ENCODE measurements at places on chromosomes 6 and 20.

- DNase-seq, result no peak
Observed at GRCh38 chr6:53624502-53624901, 41.1 kb downstream of the KLHL31 start.

DNA sequence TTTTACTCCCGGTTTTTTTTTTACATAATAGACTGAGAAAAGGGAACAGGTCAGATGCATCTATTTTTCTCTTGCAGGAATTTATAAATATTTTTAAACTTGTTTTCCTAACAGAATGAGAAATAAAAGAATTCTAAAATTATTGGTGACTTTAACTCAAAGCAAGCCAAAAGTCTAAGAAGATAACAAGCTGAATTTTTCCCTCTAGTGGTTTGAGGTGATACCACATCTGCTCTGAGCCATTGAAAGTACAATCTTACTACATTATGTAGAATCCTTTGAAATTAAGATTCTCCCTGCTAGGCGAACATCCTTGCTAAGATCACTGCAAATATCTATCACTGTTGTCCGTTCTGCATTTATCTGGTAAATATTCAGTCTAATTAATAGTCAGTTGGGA, 10.7 kb upstream of the STMND1 start:
- DNase-seq, result no peak

- no peak for DNase-seq
Observed at GRCh38 chr20:57786304-57786932, 76.6 kb upstream of the PMEPA1 start.

- no peak for DNase-seq
Observed at GRCh38 chr20:63328026-63328700, 33.0 kb downstream of the CHRNA4 start.

DNA sequence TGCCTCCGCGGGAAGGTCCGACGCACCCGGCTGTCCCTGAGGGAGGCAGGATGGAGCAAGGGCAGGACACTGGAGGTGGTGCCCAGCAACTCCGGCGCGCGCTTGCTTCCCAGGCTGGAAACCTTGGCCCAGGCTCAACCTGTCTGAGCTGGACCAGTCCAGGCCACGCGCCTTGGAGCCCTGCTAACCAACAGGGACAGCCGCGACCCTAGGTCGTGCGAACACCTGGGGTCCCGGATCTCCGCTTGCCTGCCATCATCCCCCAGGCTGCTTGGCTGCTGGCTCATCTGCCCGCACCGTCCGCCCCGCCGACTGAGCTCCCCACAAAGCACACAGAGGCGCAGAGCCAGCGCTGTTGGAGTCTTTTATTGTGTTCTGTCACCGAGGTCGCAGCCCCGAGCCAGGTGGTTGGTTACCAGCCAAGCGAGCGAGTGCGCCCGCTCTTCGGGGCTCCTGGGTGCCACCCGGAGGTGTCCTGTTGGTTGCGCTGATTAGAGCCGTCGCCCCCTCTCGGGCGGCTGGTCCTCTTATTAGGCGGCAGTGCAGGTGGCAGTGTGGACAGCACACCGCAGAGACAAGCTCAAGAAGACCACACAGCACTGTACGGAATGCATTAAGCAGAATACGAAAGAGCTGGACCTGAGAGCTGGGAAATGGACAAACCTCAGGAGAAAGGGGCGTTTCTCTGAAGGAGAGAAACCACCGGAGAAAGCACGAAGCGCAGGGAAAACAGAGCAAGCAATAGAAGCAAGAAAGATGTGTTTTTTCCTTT, 3.8 kb downstream of the COL12A1 start:
- no peak for DNase-seq

- no peak for DNase-seq
Observed at GRCh38 chr20:9506964-9507369, 7.4 kb upstream of the LAMP5 start.

DNA sequence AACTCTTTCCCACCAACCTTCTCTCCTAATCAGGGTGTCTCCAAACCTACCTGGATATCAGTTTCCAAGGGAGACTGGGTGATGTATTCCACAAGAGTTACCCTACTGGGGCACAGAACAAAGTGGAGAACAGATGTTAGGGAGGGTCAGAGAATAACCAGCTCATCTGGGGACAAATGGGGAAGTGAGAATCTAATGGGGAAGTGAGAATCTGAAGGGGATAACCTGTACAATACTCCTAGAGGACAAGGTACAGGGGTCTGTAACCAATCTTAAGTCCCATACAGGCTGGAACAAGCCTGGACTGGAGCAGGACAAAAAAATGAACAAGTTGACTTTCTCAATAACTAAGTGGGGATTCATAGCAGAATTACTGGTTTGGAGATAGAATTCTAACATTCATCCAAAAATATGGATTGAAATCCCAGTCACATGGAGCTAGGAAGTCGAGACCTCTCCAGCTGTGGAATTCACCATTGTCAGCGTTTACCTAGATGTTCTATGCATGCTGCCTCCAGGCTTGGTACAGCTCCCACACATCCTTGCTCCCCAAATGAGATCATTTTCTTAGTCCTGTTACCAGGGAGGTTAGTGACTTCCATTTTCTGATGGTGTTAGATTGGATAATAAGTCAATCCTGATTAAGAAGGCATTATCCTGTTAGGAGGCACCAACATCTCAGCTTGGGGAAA, 214.8 kb upstream of the MOCS1 start:
- DNase-seq, result no peak

DNA sequence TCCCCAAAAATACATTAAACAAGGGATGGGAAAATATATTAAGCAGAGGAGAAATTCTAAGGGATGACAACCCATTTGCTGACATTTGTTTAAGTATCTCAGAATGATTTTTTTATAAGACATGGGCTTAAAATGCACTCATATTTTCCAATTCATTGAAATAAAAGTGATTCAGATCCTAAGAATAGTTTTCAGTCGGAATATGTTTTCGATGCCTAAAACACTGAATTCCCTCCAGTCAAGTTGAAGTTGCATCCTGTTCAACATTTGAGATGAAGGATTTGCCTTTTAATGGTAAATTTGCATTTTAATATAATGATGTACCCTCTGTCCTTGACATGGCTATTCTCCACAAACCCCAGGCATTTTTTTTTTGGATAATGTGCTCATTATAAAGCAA, 79.3 kb downstream of the PTCHD4 start:
- DNase-seq, result no peak

DNA sequence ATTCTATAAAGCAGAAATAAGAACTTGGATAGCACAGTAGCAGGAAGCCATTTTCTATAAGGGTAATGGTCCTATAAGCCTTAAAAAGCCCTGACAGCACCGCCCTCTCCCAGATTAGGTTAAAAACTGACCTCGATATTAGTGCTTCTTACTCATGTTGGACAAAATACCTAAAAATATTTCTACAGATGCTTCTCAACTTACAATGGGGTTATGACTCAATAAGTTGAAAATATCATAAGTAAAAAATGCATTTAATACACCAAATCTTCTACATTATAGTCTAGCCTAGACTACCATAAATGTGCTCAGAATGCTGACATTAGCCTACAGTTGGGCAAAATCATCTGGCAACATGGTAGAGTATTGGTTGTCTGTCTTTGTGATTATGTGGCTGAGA, 70.3 kb downstream of the SESN1 start:
- DNase-seq, result no peak

DNA sequence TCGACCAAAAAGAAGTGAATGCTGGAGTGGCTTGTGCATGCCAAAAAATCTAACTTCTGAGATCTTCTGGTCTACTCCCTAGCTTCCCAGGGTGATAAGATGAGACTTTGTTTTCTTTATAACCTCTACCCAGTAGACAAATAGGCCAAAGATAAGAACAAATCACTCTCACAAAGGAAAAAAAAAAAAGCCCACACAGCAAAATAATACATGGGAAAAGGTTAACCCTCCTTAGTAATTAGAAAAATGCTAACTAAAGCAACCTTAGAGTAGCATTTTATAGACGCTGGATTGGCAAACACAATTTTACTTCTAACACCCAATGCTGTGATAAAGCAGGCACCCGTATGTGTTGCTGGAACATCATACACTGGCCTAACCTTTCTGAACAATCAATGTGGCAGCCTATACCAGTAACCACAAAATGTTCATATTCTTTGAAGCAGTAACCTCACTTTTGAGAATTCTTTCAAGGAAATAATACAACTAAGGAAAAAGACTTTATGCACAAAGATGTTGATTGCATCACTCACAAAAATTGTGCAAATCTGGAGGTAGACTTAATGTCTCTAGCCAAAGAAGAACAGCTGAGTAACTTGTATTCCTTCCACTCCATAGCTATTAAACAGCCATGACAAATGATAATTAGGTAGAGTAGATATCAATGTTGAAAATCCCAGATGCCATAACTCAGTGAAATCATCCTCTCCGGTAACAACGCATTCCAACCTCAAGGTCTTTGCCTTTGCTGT, 116.3 kb upstream of the QKI start:
- DNase-seq, result no peak

- no peak for DNase-seq
Observed at GRCh38 chr6:2596222-2596621, 154.5 kb downstream of the MYLK4 start.

DNA sequence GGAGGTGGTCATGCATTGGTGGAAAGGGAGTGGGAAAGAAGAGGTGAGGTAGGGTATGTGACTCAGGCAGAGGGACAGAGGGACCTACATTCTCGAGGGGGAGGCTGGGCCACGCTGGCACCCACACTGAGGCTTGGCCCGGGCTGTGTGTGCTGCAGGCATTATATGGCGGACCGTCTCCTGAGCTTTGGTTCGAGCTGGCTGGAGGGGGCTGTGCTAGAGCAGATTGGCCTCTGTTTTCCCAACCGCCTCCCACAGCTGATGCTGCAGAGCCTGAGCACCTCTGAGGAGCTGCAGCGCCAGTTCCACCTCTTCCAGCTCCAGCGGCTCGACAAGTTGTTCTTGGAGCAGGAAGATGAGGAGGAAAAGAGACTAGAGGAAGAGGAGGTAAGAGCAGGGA, 23.4 kb downstream of the DNPH1 start:
- DNase-seq, result no peak

- DNase-seq, result no peak
Observed at GRCh38 chr20:50226093-50226974, 35.7 kb downstream of the CEBPB start.

- DNase-seq, result no peak
Observed at GRCh38 chr6:56243518-56244070, 3.8 kb downstream of the COL21A1 start.

DNA sequence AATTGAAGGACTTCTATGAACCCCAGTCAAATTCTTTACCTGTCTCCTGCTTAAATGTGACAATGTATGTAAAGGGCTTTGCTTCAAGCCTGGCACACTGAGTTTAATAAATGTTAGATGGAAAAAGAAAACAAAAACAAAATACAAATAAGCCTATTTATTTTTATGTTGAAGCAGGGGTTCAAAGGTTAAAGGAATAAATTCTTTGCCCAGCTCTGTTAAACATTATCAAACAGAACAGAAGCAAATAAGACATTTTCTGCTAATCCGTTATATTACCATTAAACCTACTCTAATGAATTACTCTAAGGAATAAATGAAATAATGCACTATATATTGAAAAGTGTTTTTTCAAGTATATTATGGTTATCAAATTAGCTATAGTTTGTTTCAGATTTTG, 182.5 kb upstream of the CEP162 start:
- no peak for DNase-seq

GRCh38 chr6:16420715-16421461, 182.5 kb downstream of the GMPR start:
- no peak for DNase-seq

- DNase-seq, result no peak
Observed at GRCh38 chr6:148842296-148843019, 95.6 kb downstream of the UST start.
